ENCODE measurements at places on chromosomes 5 and 9.

- DNase-seq = no peak
Measured at GRCh38 chr5:154721481-154722058, 33.6 kb upstream of the LARP1 start.

GRCh38 chr9:16870596-16871335 is at the start of gene BNC2:
Gene BNC2, minus strand, starts transcription at chr9:16870670. Its CDS starts 22 bp downstream, at chr9:16870648.
- no peak for DNase-seq

GRCh38 chr5:22887566-22887965 is 34.4 kb upstream of the CDH12 start:
- no peak for DNase-seq

DNA sequence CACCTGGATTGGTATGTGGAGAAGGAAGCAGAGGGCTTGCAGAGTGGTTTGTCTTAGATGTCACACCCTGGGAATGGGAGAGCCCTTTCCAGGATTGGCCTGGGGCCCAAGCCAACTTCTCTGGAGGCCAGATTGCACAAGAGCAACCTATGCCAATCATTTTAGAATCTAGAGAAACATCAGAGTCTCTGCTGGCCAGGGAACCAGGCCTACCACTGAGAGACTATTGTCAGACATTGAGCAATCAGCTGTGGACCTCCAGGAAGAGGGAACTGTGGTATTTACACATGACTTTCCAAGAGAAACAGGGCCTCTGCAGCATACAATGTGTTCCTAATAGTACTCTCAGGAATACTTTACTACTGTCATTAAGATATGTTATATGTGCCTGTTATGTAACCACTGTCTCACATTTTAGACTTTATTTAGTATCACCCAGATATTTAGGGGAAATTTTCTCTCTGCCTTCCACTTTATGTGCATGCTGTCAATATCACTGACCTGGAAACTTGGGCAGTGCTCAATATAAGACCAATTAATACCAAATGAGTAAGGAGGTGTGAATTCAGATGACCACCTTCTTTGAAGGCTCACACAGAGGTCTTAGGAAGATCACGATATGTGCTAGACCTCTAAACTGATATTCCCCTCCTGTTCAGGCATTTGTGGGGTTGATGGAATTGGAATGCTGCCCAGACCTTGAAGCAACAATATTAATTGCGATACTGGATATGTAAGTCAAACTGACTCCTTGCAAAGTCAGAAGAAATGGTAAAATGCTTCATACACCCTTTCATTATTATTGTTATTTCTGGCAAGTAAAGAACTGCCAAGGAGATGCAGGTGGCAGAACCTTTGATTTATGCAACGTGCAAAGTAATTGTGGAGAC is 20.5 kb upstream of the CCL28 start:
- no peak for DNase-seq

DNA sequence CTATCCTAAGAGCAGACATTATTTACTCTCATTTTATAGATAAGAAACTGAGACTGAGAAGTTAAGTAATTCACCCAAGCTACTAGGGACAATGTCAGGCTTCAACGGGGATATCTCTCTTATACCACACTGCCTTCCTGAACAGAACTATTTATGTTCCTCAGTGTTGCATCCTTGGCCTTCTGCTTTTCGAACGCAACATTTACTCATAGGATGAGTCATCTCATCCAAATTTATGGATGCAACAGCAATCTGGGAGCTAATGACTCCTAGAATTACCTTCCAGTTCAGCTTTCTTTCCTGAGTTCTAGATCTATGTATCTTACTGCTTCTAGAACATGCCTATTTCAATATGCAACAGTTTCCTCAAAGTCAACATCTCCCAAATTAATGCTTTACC is 103.6 kb upstream of the PAM start:
- DNase-seq = no peak

- no peak for DNase-seq
Measured at GRCh38 chr5:141881886-141882285, 3.7 kb upstream of the PCDH1 start.

- DNase-seq = no peak
Measured at GRCh38 chr9:85522459-85523092, 219.2 kb downstream of the AGTPBP1 start.

- no peak for DNase-seq
Measured at GRCh38 chr5:37792975-37793631, 46.7 kb downstream of the GDNF start.

DNA sequence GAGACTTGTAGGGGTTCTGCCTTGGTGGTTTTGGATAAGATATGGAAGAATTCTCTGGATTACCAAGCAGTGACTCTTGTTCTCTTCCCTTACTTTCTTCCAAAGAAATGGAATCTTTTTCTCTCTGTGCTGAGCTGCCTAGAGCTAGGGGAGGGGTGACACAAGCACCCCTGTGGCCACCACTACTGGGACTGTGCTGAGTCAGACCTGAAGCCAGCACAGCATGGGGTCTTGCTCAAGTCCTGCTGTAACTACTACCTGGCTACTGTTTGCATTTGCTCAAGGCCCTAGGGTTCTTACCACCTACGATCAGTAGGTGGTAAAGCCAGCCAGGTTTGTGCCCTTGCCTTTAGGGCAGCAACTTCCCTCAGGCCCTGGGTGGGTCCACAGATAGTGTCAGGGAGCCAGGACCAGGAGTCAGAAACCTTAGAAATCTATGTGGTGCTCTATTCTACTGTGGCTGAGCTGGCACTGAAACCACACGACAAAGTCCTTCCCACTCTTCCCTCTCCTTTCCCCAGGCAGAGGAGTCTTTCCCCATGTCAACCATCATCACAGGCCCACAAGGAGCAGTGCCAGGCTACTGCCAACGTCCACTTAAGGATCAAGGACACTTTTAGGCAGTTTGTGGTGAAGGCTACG is 53.8 kb downstream of the SREK1 start:
- DNase-seq = no peak

DNA sequence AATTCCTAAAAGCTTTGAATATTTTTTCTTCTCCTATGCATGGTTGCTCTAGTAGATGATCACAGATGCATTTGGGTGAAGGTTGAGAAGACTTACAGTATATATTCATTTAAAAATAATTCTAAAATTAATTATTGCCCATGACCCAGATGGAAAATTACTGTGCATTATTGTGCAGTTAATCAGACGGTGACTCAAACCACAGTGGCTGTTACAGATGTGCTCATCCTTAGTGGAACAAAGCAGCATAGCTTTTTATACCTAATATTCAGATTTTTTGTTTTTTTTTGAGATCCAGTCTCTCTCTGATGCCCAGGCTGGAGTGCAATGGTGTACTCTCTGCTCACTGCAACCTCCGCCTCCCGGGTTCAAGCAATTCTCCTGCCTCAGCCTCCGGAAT is 10.7 kb downstream of the OR2V1 start:
- DNase-seq = no peak

- DNase-seq = no peak
Measured at GRCh38 chr9:91802391-91802790, 147.6 kb downstream of the ROR2 start.

Measured in DMS79 (cell line).